ENCODE measurements at places on chromosomes 5 and 9.

DNA sequence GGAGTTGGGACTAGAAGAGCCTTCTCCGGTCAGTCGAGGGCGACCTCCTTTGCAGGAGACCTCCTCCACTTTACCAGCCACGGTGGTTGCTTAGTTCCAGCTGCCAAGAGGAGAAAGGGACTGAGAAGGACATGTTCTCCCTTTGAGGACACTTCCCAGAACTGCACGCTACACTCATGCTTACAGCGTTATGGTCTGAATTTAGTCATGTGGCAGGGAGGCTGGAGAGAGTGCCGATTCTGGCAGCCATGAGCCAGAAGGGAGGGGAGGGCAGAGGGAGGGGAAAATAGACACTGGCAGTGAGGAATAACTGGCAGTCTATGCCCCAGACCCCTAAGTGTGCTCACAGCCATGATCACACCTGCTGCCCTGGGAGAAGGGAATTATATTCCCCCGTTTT lies 47.8 kb downstream of the TSPAN17 start:
- DNase-seq: no peak

DNA sequence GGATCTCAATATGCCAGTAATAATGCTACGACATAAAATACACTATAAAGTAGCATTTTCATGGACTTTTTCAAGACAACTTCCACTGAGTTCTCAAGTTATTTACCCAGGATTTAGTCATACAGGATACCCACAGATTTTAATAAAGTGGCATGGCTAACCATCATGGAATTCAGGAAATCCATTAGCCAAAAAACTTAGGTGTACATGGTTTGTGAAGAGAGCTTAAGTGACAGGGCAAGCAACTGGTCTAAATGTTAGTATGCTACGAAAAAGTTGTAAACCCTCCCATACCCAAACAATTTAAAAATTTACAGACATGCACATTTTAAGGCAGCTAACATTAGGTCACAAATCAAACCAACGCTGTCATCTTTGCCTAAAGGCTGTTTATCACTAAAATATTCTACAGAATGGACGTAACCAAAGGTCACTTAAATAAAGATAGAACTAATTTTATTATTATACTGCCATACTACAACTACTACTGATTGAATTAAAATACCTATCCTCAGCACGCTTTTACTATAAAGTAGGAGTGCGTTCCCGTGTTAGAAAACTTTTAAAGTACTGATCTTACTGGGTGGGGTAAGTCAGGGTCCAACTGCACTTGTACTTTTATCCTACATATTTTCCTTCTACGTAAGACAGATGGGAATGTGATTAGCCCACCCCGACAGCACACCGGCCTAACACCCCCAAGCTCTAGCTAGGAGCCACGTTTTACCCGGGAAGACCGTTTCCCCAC lies 1.1 kb downstream of the UBTD2 start:
- no peak for DNase-seq

- no peak for DNase-seq
Observed at GRCh38 chr5:58056546-58056945, 403.3 kb downstream of the PLK2 start.

DNA sequence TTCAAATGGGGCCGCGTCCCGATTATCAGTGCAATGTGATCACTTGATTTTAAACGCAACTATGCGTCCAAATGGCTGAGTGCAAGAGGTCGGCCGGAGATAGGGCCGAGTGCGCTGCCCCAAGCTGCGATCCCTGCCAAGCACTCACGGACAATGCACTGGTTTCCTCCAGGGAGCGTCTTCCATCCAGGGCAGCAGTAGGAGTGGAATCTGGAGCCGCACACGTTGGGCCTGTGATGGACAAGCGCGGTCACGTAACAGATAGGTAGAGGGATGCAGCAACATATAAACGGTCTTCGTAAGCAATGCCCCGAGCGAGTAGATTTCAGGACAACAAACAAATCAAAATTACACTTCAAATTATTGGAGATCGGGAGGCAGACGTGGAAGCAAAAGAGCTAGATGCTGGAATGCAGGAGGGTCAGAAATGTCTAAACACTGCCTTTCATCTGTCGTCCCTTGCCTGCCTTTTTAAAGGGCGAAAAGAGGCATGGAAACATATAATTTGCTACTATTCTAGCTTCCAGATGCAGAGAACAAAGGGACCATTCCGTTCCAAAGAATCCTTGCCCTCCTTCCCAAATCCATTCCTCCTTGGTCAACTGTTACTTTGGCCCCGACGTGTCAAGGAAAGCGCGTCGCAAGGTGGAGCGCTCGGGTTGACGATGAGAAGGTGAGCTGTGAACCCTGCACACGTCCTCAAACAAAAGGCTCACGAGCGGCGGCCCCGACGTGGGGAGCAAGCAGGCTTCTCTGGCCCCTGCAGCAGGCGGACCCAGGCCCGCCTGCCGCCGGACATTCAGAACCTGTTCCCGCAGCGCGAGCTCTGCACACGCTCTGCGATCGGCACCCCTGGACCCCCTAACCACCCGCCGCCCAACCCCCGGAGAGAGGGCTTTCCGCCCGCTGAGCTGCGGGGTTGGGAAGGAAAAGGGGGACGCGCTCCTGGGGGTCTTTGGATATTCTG lies 1.5 kb downstream of the FBN2 start:
- DNase-seq: no peak

DNA sequence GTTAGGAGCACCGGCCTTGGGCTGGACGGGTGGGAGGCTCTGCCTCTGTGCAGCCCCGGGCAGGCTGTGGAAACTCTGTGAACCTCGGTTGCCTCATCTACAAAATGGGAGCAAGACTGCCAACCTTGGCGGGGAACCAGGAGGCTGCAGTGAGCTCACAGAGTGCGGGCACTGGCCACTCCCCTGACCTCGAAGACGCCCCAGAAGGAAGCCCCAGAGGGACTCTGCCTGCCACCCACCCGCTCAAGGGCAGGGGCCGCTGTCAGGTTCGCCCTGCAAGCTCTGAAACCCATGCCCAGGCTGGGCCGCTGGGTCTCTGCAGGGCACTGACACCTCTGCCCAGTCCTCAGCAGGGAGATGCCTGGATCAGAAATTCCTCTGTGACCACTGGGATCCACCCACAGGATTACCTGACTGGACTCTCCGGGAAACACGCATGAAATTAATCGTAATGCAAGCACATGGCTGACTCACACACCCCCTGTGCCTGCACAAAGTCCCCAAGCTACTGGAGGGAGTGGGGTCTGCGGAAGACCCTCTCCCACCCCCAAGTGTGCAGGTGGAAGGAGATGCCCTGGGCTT lies 7.4 kb downstream of the CCDC187 start:
- DNase-seq: no peak
